ENCODE measurements at places on chromosomes 7 and 10.

DNA sequence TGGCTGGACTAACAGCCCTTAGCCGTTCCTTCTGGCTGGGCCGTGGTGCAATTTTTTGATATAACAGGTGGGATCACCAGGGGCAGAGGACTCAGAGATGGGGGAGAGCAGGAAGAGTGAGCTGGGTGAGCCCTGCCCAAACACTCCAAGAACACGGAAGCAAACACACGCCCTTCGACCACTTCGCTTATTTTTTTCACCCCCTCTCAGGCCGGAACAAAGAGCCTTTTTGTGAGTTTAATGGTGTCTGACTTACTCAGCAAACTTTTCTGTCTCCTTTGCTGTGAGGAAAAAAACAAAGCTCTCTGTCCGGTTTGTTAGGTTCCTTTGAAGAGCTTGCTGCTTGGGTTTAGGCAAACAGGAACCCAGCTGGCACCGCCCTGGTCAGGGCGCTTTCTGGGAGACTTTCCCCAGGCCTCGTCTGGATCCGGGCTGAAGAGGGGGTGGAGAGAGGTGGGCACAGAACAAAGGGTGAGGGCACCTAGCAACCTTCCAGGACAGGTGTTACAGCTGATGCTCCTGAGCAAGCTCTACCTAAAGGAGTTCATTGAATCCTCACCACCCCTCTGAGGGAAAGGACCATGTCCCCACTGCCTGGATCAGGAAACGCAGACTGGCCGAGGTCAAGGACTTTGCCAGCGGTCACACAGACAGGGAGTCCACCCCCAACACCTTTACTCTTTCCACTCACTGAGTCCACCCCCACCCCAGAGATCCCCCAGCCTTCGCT lies 23.3 kb downstream of the CALML3 start:
- H3K4me1 ChIP-seq = peaks cover 7% of the 10 kb centered on the region
- no peak overlapping the region for H3K4me3 ChIP-seq
- no peaks in the 10 kb centered on the region for H3K36me3 ChIP-seq
- no peaks in the 10 kb centered on the region for H3K27me3 ChIP-seq

DNA sequence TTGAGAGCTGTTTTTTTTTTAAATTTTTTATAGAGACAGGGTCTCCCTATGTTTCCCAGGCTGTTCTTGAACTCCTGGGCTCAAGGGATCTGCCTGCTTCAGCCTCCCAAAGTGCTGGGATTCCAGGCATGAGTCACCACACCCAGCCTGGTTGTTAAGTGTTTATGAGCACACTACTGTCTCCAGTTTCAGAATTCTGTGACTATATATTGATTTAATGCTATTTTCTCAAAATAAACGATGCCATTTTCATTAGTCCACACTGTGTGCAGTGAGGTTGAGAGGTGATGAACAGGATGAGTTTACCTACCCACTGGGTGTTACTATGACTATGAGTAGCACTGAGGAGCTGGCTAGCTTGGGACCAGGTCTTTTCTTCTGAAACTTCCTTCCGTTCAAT lies 110.9 kb upstream of the FAM180A start:
- H3K36me3 ChIP-seq = no peaks in the 10 kb centered on the region
- DNase-seq = no peak
- no peak overlapping the region for H3K27ac ChIP-seq

DNA sequence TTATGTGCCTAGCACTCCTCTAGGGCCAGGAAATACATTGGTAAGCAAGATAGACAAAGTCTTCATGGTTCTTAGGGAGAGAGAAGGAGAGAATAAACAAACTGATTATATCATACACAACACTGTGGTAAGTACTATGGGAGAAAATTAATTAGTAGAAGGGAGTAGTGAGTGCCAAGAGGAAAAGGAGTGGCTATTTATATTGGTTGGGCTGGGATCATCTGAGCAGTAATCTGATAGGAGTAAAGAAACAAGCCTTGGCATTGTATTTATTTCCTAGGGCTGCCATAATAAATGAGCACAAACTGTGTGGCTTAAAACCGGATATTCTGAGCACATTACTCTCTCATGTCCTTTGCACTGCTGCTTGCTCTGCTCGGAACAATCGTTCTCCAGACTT lies 158.1 kb upstream of the PHF14 start:
- no peaks in the 10 kb centered on the region for H3K4me1 ChIP-seq
- H3K27ac ChIP-seq = no peak overlapping the region
- no peak overlapping the region for H3K4me3 ChIP-seq
- H3K27me3 ChIP-seq = no peaks in the 10 kb centered on the region
- no peak for DNase-seq
- H3K36me3 ChIP-seq = no peaks in the 10 kb centered on the region

DNA sequence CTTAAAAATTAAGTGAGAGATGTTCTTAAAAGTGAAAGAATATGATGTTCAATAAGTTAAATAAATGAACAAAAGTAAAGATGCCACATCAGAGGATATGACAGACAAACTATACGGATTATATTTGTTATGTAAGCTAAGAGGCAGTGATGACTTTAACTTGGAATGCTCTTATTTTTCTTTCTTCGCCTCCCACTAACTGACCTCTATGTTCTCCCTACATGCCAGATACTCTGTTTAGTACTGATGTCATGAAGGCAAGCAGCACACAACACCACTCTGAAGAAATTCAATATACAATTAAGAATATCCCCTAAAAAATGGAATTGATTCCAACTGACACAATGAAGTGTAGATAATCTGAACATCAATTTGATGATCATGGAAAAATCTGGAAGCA lies 223.4 kb downstream of the DOCK4 start:
- no peaks in the 10 kb centered on the region for H3K4me1 ChIP-seq
- H3K27me3 ChIP-seq = no peaks in the 10 kb centered on the region
- DNase-seq = no peak
- H3K36me3 ChIP-seq = no peaks in the 10 kb centered on the region
- H3K4me3 ChIP-seq = no peak overlapping the region

DNA sequence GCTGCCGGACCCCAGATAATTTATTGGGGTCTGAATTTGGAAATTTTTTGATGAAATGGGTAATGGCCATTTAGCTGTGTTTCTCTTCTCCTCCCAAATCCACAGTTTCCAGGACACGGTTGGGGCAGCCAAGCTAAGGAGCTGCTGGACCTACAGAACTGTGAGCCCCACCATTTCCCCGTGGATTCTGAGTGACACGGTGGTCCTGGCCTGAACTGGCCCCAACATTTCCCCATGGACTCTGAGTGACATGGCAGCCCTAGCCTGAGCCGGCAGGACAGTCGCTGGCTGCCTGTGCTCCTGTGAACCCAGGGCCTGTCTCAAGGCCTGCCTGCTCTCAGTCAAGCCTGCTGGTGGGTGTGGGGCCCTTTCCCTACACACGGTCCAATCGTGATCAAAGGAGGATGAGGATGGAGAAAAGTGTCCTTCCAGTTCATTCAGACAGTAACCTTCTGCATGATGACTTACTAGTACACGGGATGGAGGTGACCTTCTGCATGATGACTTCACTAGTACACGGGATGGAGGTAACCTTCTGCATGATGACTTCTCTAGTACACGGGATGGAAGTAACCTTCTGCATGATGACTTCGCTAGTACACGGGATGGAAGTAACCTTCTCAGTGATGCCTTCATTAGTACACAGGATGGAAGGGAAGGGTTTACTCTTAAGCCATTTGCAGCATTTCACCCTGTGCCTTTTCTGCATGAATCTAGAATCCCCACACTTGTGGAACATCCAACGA lies 359.9 kb downstream of the GLRX3 start:
- H3K27me3 ChIP-seq = no peaks in the 10 kb centered on the region
- peaks cover 9% of the 10 kb centered on the region for H3K4me1 ChIP-seq
- H3K27ac ChIP-seq = no peak overlapping the region
- no peak for DNase-seq

GRCh38 chr10:129626309-129626708 lies 159.3 kb downstream of the MGMT start:
- no peaks in the 10 kb centered on the region for H3K36me3 ChIP-seq
- H3K4me1 ChIP-seq = no peaks in the 10 kb centered on the region
- no peaks in the 10 kb centered on the region for H3K27me3 ChIP-seq
- H3K4me3 ChIP-seq = no peak overlapping the region
- no peak for DNase-seq

DNA sequence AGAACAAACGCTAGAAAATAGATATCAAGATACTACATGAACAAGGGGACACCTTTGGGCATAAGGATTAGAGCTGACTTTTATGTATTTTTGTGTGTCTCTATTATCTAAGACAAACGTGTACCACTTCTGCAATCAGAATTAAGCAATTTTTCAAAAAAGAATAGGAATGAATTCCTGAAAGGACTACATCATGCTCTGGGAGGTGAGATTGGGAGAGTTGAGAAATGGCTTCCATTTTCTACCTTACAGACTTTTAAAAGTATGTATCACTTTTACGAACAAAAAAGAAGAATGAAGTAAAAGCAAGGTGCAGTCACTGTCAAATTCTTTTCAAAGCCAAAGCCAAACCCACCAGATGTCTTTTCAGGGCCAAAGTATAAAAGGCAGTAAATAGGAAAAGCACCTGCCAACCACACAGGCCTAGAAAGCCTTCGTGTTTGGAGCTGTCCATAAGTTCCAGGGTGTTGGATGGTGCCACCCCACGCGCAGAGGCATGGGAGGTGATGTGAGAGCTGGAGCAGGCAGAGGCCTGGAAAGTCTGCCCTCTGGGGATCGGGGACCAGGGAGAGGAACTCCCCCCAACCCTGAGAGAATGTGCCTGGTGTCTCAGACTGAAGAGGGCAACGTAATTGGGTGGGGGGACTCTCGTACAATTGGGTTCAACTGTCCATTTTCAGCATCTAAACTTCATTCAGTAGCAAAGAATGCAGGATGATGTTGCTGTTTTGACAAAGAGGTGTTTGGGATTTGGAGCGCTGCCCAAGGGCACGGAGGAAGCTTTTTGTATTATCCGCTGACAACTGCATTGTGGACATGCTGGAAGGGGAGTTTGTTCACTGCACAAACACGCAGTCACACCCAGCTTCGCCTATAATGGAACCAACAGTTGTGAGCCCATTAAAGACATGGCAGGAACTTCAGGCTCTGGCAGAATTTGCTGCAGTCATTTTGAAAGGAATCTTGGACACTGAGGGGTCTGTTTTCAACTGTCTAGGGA lies 17.6 kb upstream of the CTBP2 start:
- no peak overlapping the region for H3K4me3 ChIP-seq
- no peak overlapping the region for H3K27ac ChIP-seq
- H3K36me3 ChIP-seq = no peaks in the 10 kb centered on the region
- DNase-seq = no peak
- peaks cover 11% of the 10 kb centered on the region for H3K4me1 ChIP-seq

DNA sequence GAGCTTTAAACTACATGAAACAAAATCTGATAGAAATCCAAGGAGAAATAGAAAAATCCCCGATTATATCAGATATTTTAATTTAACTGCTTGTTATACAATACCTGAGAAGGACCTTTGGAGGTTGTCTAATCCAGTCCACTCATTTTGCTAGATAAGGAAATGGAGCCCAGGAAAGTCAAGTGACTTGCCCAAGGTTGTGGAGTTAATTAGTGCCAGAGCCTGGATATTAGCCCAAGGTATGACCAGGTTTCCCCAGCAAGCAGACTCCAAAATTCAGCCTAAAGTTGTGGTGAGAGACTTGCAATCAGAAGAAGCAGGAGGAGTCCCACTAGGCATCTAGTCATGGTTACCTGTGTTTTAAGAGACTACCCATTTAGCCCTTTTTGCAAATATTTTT lies 11.7 kb upstream of the EEPD1 start:
- peaks cover 3% of the 10 kb centered on the region for H3K36me3 ChIP-seq

GRCh38 chr10:92208157-92208720 lies 82.6 kb downstream of the CPEB3 start:
- H3K27me3 ChIP-seq = no peaks in the 10 kb centered on the region
- H3K4me3 ChIP-seq = no peak overlapping the region
- H3K4me1 ChIP-seq = no peaks in the 10 kb centered on the region
- no peaks in the 10 kb centered on the region for H3K36me3 ChIP-seq

GRCh38 chr7:25246306-25246705 lies 18.0 kb upstream of the NPVF start:
- H3K4me3 ChIP-seq = no peak overlapping the region
- no peak for DNase-seq
- H3K36me3 ChIP-seq = no peaks in the 10 kb centered on the region
- no peaks in the 10 kb centered on the region for H3K27me3 ChIP-seq
- no peak overlapping the region for H3K27ac ChIP-seq

- H3K27ac ChIP-seq = no peak overlapping the region
- no peaks in the 10 kb centered on the region for H3K36me3 ChIP-seq
- peak; percentile 29 for DNase-seq
- peaks cover 9% of the 10 kb centered on the region for H3K4me1 ChIP-seq
These were observed 26.9 kb upstream of the MKLN1 start for GRCh38 chr7:131300572-131301466.

DNA sequence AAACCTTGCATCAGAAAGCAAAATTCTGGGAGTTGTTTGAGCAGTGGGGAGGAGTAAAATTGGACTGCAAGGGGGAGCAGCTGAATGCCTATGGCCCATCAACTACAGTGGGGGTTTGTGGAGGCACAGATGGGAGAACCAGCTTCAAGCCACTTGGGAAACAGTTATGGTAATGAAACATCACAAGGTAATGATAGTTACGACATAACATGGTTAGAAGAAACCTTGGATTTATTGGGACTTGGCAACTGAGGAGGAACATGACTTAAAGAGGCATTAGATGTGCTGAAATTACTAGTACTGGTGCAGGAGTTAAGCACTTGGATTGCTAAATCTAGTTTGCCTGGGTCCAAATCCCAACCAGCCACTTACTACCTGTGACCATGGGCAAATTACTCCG lies 868.4 kb downstream of the KCNMA1 start:
- H3K4me3 ChIP-seq = no peak overlapping the region
- H3K4me1 ChIP-seq = no peaks in the 10 kb centered on the region
- H3K27ac ChIP-seq = no peak overlapping the region
- no peak for DNase-seq

- no peak for DNase-seq
- no peak overlapping the region for H3K27ac ChIP-seq
- no peak overlapping the region for H3K4me3 ChIP-seq
- H3K36me3 ChIP-seq = no peaks in the 10 kb centered on the region
- peaks cover 22% of the 10 kb centered on the region for H3K27me3 ChIP-seq
These were observed 5.1 kb downstream of the PNLIPRP2 start for GRCh38 chr10:116625845-116626244.

- no peak overlapping the region for H3K4me3 ChIP-seq
- no peaks in the 10 kb centered on the region for H3K4me1 ChIP-seq
- H3K36me3 ChIP-seq = no peaks in the 10 kb centered on the region
- peak; percentile 65 for DNase-seq
These were observed 116.4 kb upstream of the ASAH2 start for GRCh38 chr10:50367732-50368131.

GRCh38 chr10:103102195-103102594 lies 90.9 kb downstream of the NT5C2 start:
- no peak for DNase-seq
- H3K27me3 ChIP-seq = no peaks in the 10 kb centered on the region
- H3K4me1 ChIP-seq = peaks cover 3% of the 10 kb centered on the region
- no peak overlapping the region for H3K4me3 ChIP-seq

DNA sequence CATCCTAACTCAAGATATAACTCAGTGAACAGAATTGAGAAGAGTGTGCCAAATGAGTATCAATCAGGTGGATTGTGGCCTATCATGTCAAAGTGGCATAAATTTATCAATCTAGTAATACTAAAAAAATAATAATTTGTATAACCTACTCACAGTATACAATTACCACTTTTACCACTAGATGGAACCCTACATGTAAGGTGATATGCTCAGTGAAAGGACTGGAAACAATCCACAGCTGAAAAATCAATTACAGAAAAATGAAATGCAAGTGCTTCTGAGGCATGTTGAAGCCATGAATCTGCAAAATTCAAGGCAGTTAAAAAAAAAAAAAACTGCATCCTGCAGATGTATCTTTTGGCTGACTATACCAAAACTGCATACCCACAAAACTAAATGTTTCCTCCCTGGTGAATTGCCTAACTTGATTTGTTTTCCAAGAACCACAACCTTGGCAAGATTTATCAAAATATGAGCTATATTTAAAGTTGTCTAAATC lies 13.9 kb downstream of the ARHGAP19 start:
- H3K27ac ChIP-seq = no peak overlapping the region
- H3K36me3 ChIP-seq = no peaks in the 10 kb centered on the region
- H3K4me1 ChIP-seq = peaks cover 3% of the 10 kb centered on the region
- no peaks in the 10 kb centered on the region for H3K27me3 ChIP-seq
- no peak overlapping the region for H3K4me3 ChIP-seq
- peak; percentile 35 for DNase-seq
